Kidney (tissue), 22 donors: ENCODE measurements at places on chromosomes 3 and 15. TPM values are rescaled to one million over a fixed set of nuclear protein-coding genes. Genes with fewer than 3 reads are reported as not detected.

EPHB3 gene
- 1.4 TPM for total RNA-seq

DNA sequence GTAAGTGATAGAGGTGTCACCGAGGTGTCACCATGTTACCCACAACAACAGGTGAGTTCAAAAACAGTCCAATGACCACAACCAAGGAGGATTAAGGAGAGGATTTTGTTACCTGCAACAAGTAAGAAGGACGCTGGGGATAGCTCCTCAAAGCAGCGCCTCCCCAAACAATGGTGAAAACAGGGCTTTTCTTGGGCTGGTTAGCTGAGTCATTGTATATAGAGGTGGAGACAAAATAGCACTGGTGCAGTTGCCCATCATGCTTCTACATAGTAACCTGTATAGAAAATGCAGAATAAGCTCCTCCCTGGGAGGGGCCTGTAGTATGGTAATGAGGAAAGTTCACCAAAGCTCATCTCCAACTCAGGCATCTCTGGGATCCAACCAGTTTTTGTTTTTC is 116.9 kb upstream of the EIF1B start:
- DNase-seq, result no peak

- no peak for DNase-seq
These were observed 41.7 kb downstream of the RAB27A start for GRCh38 chr15:55247766-55248427.

DNA sequence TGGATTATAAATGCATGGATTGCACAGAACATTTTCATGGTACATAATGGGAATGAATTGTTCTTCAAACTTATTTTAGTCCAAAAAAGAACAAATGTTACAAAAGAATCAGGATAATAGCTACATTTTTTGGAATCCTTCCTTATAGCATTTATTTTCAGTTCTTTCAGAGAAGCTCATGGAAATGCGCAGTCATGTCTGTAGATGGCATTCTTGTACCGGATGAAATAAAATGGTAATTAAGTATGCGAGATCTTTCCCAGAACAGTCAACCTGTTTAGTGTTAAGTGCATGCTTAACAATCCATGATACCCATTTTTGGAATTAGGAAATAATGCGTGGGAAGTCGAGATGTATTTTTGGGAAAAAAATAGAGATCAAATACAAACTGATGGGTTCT is 38.2 kb upstream of the GOLGA8B start:
- peak; percentile 65 for DNase-seq

- DNase-seq, result no peak
These were observed 115.7 kb downstream of the TMEM266 start for GRCh38 chr15:76175442-76175841.
